Endothelial cell (in vitro differentiated cells): ENCODE measurements at places on chromosomes 5 and 9.
A peak's percentile ranks its signal among the peaks of the same experiment; 100 is the strongest.

GRCh38 chr5:142770650-142771609 is 753 bp downstream of the ARHGAP26 start:
- peak; percentile 50 for DNase-seq

DNA sequence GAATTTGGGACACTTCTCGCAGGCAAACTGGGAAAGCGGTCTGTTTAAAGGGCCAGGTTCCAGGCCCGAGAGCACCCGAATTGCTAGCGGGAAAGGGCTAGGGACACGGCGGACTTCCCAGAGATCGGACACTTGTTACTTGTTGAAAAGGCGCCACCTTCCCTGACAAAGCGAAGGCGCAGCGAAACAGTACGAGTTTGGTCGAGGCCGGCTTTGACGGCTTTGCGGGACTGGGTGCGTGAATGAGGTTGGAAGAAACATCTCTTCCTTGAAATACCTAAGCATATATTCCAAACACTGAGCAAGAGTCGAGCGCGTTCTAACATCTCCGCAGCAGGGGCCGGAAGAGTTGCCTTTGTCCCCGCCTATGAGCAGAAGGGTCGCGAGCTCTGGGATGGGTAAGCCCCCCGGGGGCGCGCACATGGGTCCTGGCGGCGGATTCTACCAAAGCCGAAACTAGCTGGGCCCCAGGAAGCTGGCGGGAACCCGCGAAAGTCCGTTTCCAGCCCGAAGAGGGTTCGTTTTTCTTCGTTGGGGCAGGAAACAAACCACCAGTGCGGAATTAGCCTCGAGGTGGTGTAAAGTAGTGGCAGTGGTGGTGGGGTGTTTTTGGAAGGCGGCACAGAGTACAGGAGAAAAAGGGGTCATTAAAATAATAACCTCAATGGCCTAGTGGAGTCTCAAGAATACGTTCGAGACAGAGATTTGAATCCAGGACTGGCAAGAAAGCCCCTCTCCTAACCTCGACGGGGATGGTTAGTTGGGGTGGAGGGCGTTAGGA is 1.5 kb downstream of the GDNF start:
- DNase-seq = peak; percentile 47

DNA sequence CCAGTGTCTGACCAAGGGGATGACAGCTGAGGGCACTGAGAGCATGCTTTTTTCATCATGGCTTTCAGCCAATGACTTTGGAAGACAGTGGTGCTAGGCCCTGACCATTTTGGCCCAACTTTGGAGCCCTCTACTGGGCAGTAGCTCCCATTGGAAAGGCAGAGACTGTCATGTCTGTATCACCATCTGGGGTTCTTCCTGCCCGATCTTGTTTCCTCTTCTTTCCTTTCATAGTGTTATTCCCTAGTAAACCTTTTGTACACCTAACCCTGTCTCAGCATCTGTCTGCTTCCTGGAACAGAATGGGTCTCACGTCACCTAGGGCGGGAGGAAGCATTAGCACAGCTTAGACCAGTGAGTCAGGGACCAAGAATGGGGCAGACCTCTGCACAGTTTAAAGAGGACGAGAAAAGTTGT is 97.4 kb upstream of the MAST4 start:
- DNase-seq = no peak

GRCh38 chr5:159449925-159450324 is 119.6 kb upstream of the IL12B start:
- DNase-seq = no peak

- DNase-seq = no peak
Measured at GRCh38 chr5:135028791-135029476, 5.1 kb downstream of the PITX1 start.

GRCh38 chr5:82312373-82312856 is 34.3 kb upstream of the RPS23 start:
- DNase-seq = peak; percentile 77

- no peak for DNase-seq
Measured at GRCh38 chr9:121439711-121440664, 59.7 kb downstream of the GGTA1 start.

DNA sequence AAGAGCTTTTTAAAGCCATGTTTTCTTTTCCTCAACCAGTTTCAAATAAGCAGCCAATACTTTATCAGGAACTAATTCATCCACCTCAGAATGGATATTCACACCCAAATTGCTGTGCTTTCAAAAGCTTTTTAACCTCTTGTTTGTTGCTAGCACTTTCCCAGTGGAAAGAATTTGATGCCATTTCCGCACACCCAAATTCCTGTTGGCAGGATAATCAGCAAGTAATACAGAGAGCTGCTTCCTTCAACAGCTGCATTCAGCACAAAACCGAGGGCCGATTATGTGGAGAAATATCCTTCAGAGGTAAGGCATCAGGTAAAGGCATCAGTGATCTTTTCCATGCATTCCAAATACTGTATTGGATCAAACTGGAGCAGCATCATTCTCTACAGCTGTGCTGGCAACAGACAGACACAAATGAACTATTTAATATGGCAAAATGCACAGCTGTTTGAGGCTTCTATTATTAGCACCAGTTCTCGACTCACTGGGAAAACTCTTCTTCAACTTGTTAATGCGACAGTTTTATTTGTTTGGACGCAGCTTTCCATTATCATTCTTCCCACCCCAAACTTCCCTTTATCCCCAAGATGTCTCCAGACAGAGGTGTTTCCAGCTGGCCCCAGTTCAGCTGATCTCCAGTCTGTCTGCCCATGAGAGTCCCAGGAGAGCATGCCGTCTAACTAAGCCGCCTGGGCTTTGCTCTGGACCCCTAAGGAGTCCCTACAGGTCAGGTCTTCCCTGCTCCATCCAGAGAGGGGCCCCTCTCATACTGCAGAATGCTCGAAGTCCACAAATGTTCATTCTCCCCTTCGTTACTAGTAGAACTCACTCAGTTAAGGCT is 22.2 kb upstream of the MGAT1 start:
- DNase-seq = no peak

GRCh38 chr9:61665829-61666228 is 476.0 kb downstream of the SPATA31A7 start:
- no peak for DNase-seq
